SK-MEL-5 (cell line): ENCODE measurements at places on chromosomes 6 and 20. TPM values are rescaled to one million over a fixed set of nuclear protein-coding genes. Genes with fewer than 3 reads are reported as not detected.

WFDC5 gene
- total RNA-seq: not detected in 2 replicates

GRCh38 chr6:122722746-122723145 is 56.8 kb upstream of the FABP7 start:
- DNase-seq: no peak

MYH7B gene
- total RNA-seq: 0.03 and 0.08 TPM in 2 replicates

CYP24A1 gene
- total RNA-seq: not detected in 2 replicates

DNA sequence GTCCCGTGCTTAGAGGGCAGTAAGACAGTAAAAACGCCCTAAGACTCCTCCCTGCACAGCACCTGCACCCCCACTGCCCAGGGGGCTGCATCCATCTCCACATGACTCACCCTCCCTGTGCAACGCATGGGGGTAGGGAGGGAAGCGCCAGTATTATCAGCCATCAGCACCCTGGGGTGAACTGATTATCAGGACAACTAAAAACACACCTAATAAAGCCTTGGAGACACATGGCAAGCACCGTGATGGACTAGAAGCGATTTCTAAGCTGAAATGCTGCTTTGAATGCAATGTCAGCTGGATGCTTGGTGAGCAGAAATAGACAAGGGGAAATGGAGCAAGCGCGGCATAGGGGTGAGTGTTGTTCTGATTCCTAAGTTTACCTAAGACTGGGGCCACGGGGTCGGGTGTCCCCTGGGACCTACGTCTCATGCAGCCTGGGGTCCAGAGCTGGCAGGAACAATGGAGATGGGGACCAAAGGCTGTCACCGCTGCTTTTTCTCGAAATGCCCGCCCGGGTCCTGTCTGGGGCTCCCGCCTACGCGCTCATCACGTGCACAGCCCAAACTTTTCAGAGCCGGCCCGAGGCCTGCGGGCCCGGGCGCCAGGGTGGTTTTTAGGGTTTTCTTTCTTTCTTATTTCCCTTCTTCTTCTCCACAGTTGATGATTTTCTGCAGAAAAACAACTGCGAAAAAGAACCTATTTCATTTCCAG is 702 bp upstream of the TNFAIP3 start:
- DNase-seq: peak; percentile 70
